NCI-H460 (cell line): ENCODE measurements at places on chromosomes 2 and 18.
A peak's percentile ranks its signal among the peaks of the same experiment; 100 is the strongest.

- no peak for DNase-seq
These were observed 71.9 kb upstream of the NFU1 start for GRCh38 chr2:69509011-69509749.

DNA sequence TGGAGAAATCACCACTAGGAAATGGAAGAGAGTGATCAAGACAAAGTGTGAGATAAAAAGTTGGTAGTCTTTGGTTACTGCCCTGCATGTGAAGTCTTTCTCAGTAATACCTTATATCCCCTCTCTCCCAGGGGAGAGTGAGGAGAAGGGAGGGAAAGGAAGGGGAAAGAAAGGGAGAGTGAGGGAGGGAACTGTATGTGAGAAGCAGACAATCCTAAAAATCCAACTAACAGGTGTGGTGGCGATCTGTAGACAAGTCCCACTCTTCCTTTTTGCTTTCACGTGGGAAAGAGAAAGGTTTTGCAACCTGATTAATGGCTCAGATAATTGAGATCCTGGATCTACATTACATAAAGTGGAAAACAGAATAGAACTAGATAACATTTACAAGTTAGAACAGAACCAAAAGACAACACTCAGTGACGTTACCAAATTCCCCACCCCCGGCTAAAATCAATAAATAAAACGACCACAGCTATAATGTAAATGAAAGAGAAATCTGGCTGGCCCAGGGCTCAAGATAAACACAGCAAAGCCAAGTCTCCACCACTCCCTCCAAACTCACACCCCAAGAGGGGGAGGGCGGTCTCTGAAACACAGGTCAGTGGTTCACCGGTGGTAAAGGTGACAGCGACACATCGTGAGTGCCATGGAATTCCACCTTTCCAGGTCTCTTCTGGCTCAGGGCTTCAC is 10.0 kb upstream of the APCDD1 start:
- DNase-seq, result no peak

- DNase-seq, result no peak
These were observed 389.5 kb downstream of the MTX2 start for GRCh38 chr2:176658708-176659107.

- DNase-seq, result peak; percentile 50
These were observed 75.4 kb downstream of the SPTBN1 start for GRCh38 chr2:54531558-54531957.

DNA sequence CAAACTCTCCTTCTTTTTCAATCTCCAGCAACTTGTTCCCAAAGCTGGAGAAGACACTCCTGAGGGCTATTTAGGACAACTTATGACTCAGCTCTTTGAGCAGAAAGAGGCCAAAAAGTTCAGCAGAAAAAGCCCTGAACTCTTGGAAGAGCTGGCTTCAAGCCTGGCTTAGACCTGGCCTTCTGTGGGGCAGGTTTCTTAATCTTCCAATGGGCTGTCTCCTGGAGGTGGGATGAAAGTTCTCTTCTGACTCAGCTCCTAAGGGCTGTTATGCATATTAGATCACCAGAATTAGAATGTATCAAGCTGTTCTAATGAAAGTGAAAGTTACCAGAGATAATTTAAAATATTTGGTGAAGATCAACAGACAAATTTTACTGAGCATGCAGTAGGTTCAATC is 129.4 kb downstream of the RAD51AP2 start:
- no peak for DNase-seq

- DNase-seq, result no peak
These were observed 14.9 kb upstream of the FAP start for GRCh38 chr2:162258169-162258568.

DNA sequence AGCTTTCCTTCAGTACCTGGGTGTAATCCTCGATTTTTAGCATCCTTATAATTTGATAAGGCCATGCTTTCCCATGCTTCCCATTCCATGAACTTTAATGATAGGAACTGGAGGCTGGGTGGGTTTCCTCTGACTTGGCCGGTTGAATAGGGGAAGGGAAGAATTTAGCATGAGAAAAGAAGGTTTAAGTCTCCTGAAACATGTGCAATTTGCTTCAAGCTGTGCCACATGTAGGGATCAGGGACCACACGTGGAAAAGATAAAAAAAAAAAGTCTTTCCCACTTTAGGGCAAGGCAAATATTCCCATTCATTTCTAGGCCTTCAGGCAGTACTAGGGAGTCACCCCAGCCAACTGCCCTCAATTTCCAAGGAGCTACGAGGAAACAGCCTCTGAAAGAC is 900.3 kb downstream of the DSC3 start:
- no peak for DNase-seq

DNA sequence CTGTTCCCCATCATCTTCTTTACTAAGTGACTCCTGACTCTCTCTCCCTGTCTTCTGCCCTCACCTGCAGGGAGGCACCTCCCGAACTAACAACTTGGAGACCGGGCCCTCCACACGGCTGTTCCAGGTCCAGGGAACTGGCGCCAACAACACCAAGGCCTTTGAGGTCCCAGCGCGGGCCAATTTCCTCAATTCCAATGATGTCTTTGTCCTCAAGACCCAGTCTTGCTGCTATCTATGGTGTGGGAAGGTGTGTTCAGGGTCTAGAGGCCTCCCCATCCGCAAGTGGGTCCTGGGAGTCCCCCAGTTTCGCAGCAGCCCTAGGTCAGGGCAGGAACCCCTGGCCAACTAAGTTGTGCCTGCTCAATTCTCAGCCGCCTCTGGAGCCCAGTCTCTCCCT is 15.5 kb downstream of the VIL1 start:
- no peak for DNase-seq

DNA sequence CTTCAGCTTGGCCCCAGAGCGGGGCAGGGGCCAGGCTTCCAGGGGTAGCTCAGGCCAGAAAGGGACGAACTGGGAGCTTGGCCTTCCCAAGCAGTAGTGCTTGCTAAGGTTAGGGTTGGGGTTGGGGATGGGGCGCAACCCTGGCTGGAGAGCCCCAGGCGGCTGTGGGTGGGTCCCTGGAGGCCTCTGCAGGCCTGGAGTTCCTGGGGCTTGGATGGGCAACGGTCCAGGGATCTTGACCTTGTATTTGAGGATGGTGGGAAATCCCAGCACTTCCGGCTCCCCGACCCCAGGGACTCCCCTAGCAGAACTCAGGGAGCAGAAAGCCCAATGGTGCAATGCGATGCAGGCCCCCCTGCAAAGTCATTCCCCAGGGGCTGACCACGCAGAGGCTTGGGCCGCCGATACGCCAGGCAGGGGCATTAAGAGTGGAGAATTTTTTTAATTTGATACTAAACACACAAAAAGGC is 12.6 kb upstream of the MLPH start:
- no peak for DNase-seq

- DNase-seq, result no peak
These were observed 583.6 kb upstream of the PIK3C3 start for GRCh38 chr18:41371156-41372045.

GRCh38 chr2:55010915-55011314 is 39.3 kb downstream of the RTN4 start:
- no peak for DNase-seq
